WERI-Rb-1 (cell line): ENCODE measurements at places on chromosomes 7 and 10.

GRCh38 chr10:3054183-3054850 lies 13.0 kb upstream of the PFKP start:
- no peak for DNase-seq

- peak; percentile 33 for DNase-seq
Measured at GRCh38 chr10:71629131-71629530, 90.4 kb downstream of the C10orf105 start.

GRCh38 chr7:29865526-29865925 lies 59.2 kb downstream of the WIPF3 start:
- no peak for DNase-seq

DNA sequence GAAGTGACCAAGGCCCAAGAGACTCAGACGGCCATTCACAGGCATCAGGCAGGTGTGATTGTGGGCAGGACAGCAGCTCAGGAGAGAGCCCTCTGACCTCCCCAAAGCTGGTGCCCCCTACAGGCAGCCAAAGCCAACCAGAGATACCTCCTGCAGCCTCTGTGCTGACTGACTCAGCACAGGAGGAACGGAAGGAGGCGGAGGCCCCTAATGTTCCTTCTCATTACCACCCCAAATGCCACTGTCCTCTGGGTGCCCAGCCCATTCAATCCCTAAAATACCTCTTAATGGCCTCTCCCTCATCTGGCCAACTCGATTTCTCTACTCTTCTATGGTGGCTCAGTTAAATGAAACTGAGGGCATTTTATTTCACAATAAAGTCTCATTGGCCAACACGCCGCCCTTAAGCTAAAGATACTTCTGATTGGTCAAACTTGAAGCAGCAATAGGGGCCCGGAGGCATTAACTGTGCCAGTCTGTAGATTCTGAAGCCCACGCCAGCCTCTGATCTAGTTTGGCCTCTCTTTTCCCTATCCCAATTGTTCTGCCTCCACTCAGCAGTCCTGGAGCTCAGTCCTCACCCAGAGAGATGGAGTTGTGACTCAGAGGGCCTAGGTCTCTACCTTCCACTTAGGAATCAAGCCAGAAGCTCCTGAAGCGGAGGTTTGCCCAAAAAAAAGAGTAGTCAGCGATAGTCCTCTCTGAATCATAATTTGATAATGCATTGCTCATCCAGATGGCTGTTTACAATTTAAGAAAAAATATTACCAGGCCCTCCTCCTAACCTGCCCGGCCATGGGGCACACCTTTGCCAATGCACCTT lies 1.2 kb downstream of the CYREN start:
- DNase-seq, result peak; percentile 74

- DNase-seq, result no peak
Measured at GRCh38 chr7:75611557-75612178, 119.5 kb downstream of the SPDYE5 start.

- DNase-seq, result no peak
Measured at GRCh38 chr7:137147338-137147720, 196.2 kb downstream of the PTN start.

- DNase-seq, result no peak
Measured at GRCh38 chr10:71763352-71764127, 9.8 kb downstream of the VSIR start.
